ENCODE measurements at places on chromosomes 7 and 10. TPM values are rescaled to one million over a fixed set of nuclear protein-coding genes. Genes with fewer than 3 reads are reported as not detected.

DNA sequence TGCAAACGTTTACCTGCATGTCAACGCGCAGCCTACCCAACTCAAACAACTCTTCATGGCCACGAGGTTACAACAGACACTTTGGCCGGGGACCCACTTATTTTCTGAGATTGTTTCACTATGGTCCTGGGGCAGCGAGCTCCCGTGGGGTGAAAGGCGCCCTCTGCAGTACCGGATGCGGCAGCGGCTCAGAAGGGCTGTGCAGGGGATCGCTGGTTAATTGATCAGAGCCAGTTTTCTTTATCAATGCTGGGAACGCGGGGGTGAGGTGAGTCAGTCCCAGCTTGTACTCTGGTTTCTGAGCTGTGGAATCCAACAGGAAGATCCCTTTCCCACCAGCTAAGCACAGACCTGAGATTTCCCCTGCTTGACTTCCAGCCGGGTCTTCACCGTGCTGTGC, 366.5 kb upstream of the KLF6 start:
- DNase-seq: no peak

GRCh38 chr10:95277201-95277570, 13.6 kb downstream of the PDLIM1 start:
- DNase-seq: peak; percentile 13

DNA sequence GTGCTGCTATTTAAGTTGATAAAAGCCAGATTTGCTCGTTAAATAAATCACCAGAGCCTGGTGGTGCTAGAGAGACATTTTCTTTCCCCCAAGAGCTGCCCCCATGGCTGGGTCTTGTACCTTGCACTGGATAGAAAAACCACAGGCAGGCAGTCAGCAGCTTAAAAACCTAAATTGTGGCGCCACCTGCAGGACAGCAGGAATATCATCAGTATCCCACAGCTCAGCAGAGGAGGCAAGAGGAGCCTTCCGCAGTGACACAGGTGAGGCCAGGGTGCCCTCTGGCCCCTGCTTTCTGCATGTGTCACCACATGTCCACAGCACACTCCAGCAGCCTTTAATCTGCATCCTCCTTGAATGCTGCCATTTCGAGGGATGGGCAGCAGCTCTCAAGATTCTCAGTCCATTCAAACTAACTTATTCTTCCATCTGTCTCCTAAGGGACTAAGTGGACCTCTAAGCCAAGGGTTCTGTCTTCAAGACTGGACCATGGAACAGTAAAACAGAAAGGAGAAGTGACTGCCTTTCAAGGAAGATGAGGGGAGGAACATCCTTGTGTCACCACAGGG, 4.5 kb upstream of the PLXNA4 start:
- DNase-seq: peak; percentile 30

FRA10AC1 gene
- total RNA-seq: 7.5 TPM

- DNase-seq: no peak
Measured at GRCh38 chr10:24981161-24981710, 28.8 kb upstream of the PRTFDC1 start.

CRTAC1 gene
- not detected for total RNA-seq

GRCh38 chr7:50412973-50413372, 37.2 kb downstream of the FIGNL1 start:
- DNase-seq: no peak

DNA sequence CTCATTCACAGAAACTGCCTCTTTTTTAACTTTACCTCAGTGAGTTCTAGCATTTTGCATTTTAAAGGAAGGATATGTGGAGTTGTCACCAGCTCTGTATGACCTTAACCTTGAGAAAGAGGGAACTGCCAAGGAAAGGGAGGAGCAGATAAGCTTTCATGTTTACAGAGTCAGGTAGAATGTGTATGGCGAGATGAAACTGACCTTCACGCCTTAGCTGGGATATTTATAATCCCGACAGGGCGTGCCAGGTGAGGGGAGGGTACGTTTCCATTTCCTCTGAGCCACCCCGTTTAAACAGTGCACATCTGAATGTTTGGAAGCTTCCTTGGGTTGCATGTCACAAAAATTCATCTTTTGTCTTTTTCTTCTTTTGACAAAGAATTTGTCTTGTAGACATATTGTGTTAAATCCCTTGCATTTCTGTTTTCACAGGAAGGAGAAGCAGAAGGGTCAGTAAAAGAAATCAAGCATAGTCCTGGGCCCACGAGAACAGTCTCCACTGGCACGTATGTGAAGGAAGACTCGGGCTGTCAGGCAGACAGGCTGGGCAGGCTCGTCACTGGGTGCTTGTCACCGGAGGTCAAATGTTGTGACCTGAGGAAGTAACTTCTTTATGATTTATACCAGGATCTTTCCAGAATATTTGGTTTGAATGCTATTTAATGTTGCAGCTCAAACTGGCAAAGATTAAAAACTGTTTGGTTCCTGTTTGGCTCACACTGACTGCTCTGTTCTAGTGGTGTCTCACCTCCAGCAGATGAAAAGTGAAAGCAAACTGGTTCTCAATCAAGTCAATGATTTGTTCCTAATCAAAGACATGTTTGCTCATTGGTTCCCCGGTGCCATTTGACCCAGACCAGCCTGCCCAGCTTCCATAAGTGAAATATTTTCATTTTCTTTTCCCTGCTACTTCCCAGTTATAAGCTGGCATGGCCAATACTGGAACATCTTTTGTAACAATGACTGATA, 16.2 kb downstream of the OPTN start:
- no peak for DNase-seq

SEPTIN7 gene
- 460 TPM for total RNA-seq

DNA sequence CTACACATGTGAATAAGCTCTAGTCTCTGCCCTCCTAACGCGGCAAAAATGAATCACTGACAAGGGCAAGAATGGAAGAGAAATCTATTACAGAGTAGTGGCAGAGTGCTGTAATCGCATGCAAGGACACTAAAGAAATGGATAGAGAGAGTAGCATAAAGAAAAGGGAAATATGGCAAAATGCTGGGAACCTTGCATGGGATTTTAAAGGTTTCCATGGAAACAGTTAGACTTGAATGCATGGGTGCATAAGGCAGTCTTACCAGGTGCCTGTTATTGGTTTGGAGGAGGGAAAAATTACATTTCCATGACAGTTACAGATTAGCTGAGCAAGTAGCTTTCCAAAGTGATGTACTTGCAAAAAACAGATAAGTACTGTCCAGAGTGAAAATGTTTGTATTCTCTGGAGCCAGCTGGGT, 233.4 kb downstream of the PTN start:
- no peak for DNase-seq

CABCOCO1 gene
- total RNA-seq: not detected

Measured in SJSA1 (cell line).